Right lung (tissue), 10 donors: ENCODE measurements at places on chromosomes 4 and X.

- no peak for DNase-seq
These were observed 1106.0 kb downstream of the STIM2 start for GRCh38 chr4:27966664-27967063.

- DNase-seq, result no peak
These were observed 10.5 kb upstream of the THOC2 start for GRCh38 chrX:123743312-123743711.

GRCh38 chr4:145703850-145704497 lies 24.0 kb downstream of the C4orf51 start:
- DNase-seq, result no peak

DNA sequence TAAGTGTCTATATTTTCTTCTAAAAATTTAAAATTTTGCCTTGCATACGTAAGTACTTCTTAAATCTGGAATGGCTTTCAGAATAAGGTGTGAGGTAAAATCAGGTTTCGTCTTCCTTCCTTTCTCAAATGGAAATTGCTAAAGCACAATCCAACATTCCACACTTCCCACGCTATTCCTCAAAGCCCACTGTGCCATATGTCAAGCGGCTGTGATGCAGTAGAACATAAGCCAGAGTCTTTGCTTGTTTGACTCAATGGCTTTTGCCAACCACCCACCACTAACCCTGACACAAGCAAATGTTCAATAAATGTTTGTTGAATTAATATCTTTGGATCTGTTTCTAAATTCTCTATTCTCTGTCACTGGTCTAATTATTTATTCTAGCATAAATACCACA lies 1199.7 kb upstream of the TENM3 start:
- no peak for DNase-seq

- no peak for DNase-seq
These were observed 587.6 kb upstream of the DIPK2B start for GRCh38 chrX:45788315-45788714.

DNA sequence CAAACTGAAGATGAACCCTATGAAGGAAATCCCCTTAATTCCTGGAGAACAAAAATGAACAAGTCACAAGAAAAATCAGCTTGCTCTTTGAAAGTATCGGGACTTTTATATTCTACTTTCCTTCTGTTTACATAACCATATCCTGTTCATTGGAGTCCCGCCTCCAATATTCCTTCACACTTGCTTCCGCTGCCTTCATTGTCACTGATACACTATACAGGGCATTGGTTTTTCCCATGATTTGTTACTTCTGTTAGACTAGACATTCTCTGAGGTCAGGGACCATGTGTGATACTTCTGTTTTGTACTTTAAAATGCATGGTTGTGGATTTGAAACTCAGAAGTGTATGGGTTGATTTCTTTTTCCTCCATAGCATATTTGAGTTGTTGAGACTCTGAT lies 18.8 kb downstream of the MCUB start:
- no peak for DNase-seq

DNA sequence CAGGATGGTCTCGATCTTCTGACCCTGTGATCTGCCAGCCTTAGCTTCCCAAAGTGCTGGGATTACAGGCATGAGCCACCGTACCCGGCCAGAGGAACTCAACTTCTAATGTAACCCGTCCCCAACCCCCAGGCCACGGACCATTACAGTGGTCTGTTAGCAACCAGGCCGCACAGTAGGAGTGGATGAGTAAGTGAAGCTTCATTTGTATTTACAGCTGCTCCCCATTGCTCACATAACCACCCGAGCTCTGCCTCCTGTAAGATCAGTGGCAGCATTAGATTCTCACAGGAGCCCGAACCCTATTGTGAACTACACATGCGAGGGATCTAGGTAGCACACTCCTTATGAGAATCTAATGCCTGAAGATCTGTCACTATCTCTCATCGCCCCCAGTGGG lies 119.6 kb downstream of the SHROOM3 start:
- no peak for DNase-seq

- DNase-seq, result no peak
These were observed 47.4 kb downstream of the FREM3 start for GRCh38 chr4:143653031-143653430.

- DNase-seq, result no peak
These were observed 139.4 kb upstream of the BOD1L1 start for GRCh38 chr4:13766761-13767540.

DNA sequence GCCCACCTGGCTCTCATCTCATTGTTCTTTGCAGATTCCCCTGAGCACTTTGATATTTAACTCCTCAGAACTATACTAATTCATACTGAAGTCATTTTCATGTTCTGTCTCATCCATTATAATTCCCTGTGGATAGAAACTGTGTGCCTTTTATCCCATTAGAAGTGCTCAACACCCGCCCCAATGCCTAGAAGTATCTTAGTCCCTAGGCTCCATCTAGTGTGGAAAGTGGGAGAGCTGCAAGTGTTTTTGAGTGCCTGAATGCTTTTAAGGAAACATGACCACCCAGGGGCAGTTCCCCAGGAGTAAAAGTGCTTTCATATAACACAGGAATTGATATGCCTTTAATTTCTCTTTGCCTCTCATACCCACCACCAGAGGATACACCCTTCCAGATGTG lies 117.0 kb downstream of the CHRDL1 start:
- no peak for DNase-seq

GRCh38 chr4:148649652-148650331 lies 207.6 kb upstream of the NR3C2 start:
- no peak for DNase-seq

GRCh38 chrX:139204571-139204897 lies 326.0 kb upstream of the F9 start:
- no peak for DNase-seq

DNA sequence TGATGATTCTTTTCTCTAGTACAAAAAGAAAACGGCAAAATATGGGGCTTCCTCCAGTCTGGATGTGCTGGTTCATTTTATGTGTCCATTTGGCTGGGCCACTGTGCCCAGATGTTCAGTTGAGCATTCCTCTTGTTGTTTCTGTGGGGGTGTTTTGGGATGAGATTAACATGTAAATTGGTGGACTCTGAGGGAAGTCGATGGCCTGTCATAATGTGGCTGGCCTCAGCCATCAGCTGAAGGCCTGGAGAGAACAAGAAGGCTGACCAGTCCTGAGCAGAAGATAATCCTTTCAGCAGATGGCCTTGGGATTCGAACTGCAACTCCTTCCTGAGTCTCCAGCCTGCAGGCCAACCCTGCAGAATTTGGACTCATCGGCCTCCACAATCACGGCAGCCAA lies 136.7 kb downstream of the EVC2 start:
- no peak for DNase-seq

- no peak for DNase-seq
These were observed 20.8 kb upstream of the SERTM2 start for GRCh38 chrX:111490688-111491087.

DNA sequence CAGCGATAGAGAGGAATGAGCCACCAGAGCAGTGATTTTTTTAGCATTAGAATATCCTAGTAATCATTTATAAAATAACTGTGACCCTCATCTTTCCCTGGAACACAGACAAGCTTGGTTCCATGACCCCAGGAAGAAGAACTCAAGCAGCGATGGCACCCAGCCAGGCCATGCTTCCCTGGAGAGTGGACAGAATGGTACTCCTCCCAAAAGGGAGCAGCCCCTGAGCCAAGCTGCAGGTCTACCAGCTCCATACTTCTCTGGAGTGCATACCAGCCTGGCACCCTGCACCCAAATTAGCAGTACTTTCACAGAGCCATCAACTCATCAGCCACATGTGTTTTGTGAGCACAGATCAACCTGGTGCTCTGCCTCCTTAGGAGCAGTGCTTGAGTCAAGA lies 310.9 kb upstream of the PCDH10 start:
- DNase-seq, result no peak

- DNase-seq, result no peak
These were observed 15.8 kb upstream of the MAGEA4 start for GRCh38 chrX:151896734-151897474.

GRCh38 chrX:36963069-36963808 lies 44.9 kb upstream of the FAM47C start:
- DNase-seq, result no peak

DNA sequence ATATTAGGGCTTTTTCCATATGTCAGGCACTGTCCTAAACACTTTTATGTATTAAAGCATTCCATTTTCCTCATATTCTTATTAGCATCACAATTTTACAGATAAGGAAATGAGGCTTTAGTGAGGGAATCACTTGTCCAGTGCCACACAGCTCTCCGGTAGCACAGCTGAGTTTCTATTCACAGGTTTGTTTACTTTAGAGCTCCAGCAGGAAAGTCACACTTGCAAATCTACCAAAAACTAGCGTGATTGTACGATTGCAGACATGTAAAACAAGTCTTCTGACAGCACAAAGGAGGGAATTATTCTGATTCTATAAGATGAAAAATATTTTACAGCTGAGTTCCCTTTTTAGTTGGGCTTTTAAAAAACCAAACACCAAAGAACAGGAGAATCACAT lies 472.1 kb downstream of the TMA16 start:
- DNase-seq, result no peak

DNA sequence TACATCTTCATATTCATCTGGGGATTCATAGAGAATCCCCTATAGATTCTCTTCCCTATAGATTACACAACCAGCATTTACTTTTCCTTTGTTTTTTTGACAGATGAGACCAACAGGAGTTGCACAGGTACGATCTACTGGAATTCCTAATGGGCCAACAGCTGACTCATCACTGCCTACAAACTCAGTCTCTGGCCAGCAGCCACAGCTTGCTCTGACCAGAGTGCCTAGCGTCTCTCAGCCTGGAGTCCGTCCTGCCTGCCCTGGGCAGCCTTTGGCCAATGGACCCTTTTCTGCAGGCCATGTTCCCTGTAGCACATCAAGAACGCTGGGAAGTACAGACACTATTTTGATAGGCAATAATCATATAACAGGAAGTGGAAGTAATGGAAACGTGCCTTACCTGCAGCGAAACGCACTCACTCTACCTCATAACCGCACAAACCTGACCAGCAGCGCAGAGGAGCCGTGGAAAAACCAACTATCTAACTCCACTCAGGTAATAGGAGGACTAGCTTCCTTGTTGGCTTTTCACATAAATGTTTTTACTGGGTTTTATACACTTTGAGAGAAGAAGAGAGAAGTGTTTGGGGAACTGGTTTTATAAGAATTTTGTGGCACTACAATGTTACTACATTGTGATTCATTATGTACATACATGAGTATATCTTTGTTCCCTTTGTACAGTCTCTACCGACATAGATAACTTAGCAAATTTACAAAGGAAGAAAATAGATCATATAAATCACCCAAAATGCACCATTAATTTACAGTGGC lies 137.2 kb downstream of the DIPK2B start:
- no peak for DNase-seq

GRCh38 chrX:41913476-41913875 lies 9.9 kb downstream of the CASK start:
- no peak for DNase-seq

- DNase-seq, result no peak
These were observed 39.3 kb downstream of the RTL3 start for GRCh38 chrX:78619834-78620233.

DNA sequence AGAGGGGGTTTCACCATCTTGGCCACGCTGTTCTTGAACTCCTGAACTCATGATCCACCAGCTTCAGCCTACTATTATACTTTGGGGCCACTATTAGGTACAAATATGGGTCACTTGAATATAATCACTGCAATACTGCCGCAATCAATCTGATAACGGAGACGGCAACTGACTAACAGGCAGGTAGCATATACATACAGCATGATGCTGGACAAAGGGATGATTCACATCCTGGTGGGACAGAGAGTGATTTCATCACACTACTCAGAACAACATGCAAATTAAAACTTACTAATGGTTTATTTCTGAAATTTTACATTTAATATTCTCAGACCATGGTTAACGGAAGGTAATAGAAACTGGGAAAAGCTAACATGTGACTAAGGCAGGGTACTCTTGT lies 10.9 kb downstream of the LRBA start:
- DNase-seq, result no peak

GRCh38 chrX:111444881-111445280 lies 32.9 kb upstream of the DCX start:
- no peak for DNase-seq

DNA sequence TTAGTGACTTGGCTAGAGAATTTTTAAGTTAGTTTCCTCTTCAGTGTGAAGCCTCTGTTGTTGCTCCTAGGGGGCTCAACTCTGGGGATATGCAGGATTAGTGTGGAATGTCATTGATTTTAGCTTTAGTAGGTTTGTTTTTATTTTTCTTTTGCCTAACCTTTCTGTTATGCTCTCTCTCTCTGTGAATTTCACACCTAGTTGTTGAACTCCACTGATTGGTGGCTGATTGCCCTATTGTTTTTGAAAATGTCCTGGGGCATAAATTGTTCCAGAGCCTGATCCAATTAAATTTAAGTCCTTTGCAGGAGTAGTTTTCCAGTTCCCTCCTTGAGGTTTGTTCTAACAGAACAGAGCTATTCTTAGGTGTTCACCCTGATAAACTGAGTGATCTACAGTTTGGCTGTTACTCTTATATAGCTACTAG lies 393.3 kb upstream of the CTSO start:
- DNase-seq, result no peak

DNA sequence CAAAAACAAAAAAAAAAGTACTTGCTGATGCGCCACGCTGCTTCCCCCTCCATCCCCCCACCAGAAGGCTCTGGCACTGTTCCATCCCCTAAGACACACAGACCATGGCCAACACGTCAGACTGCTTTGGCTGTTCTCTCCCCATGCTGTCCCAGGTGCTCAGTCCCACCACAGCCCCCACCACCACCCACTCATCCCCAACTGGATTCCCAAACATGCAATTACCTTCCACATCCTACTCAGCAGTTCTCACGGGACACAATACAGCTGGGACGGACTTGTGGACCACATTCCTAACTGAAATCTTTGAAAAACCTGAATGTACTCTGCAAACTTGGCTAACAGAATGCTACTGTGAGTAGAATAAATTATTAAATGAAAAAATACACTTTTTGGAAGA lies 8.6 kb downstream of the FAT1 start:
- DNase-seq, result no peak

DNA sequence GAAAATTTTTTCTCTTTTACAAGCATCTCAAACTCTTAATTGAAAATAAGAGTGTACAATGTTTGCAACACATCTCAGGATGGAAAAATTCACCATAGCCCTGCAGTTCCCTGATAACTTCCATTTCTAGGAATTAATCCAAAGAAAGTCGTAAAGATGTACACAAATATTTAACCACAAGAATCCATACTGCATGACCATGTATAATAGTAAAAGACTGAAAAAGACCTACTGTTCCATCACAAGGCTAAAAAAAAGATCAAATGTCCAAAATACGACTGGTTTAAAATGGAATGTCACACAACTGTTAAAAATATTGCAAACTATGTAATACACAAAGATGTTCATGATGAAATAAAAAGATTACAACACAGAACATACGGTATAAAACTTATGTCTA lies 32.1 kb downstream of the HUWE1 start:
- no peak for DNase-seq

DNA sequence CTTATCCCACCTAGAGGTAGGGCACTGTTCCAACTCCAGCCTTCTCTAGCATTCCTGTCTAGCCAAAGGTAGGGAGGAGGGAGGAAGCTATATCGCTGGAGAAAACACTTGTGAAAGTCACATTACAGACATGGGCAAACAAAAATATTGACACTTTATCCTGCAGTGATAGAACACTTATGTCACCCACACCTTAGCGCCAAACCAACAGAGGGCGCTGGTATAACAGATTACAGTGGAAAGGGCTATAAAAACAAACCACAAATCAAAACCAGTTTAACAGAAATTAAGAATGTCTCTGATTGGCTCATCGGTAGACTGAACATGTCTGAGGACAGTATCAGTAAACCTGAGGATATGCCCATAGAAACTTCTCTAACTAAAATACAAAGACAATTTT lies 451.3 kb downstream of the TLL1 start:
- DNase-seq, result no peak

- no peak for DNase-seq
These were observed 31.9 kb downstream of the LRIT3 start for GRCh38 chr4:109879636-109880314.
